Amygdala (tissue), 56 donors: ENCODE measurements at places on chromosomes 1 and 21.

- DNase-seq, result no peak
Measured at GRCh38 chr1:94792473-94793295, 27.5 kb upstream of the SLC44A3 start.

GRCh38 chr21:26925636-26926035 is 41.3 kb downstream of the ADAMTS5 start:
- no peak for DNase-seq

DNA sequence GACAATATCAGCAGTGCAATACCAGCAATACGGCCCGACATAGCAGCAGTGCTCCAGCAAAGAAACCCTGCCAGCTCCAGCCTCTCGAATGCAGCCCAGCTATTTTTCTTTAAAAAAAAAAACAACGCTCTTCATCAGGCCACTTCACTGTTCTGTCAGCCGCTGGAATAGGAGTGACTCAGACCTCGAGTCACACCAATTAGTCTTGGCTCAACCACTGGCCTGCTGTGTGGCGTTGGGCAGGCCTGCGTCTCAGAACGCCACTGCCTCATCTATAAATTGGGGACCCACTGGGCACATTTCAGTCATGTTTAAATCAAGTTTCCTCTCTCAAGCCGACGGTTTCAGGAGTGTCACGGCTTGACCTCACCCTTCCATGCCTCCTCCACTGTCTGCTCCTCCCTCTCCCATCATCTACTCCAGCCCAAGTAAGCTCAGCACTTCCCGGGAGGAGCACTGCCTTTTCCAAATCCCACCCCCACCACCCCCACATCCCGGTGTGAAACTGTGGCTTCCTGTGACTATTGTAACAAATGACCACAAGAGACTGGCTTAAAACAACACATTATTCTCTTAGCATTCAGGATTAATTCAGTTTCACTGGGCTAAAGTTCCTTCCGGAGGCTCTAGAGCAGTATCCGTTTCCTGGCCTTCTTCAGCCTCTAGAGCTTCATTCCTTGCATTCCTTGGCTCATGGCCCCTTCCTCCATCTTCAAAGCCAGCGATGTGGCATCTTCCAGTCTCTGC is 71.9 kb upstream of the EFHD2 start:
- DNase-seq, result no peak

DNA sequence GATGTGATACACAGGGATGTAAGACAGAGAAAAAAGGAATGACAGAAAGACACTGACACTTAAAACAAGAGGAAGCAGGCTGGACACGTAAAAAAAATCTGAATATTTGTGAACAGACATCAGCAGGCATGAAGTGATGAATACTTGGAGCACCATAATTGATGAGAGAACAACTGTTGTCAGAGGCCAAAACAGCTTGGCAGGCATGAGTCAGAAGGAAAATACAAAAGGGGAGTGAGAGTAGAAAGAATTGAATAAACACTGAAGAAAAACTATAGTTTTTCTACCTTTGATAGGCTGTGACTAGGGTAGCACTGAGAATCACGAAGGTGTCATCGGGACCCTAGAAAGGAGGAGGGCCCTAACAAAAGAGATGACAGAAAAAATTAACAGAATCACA is 21.6 kb upstream of the GUCA2A start:
- DNase-seq, result no peak

GRCh38 chr1:119133987-119134386 is 6.5 kb downstream of the WARS2 start:
- DNase-seq, result no peak

DNA sequence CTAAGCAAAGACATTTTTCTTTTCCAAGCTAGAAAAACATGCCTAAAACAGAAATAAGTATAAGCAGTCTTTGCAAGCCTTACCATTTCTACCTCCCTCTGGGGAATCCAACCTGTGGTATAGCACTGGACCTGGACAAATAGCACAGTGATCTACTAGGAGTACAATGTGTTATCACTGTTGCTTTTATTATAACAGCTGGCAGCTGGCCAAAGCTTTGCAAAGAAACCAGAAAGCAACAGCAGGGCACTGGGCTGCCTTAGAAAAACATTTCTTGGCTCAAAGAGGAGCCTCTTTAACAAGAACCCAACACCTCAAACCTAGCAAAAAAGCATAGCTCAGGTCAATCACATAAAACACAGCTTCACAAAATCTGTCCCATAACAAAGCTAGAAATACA is 294.5 kb upstream of the GREM2 start:
- DNase-seq, result no peak
